ENCODE measurements at places on chromosomes 11 and 22.
A peak's percentile ranks its signal among the peaks of the same experiment; 100 is the strongest.

GRCh38 chr11:12901272-12901671, 107.8 kb upstream of the RASSF10 start:
- no peak for DNase-seq

- DNase-seq, result no peak
Measured at GRCh38 chr11:64352995-64353714, 5.8 kb upstream of the RPS6KA4 start.

DNA sequence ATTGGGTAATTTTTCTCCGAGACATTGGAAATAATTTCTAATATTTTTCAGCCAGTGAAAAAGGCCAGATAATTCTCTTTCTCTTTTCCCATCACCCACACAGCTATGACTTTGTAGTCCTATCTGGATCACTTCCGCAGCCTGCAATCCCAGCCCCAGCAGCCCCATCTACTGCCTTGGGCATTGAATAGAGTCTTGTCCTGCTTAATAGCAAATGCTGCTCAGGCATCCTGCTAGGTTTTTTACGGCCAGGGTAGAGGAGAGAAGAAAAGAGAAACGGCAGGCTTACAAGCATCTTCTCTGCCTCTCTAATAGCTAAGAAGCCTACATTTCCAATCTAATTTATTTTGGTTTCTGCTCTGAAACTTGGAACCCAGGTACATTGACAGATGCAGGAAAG, 154.3 kb upstream of the B3GAT1 start:
- DNase-seq, result no peak

GRCh38 chr11:133041928-133042882, 490.1 kb downstream of the OPCML start:
- DNase-seq, result no peak

GRCh38 chr22:50526108-50526833, 873 bp upstream of the SCO2 start:
- peak; percentile 88 for DNase-seq

GRCh38 chr11:134332189-134332631, 422 bp downstream of the GLB1L2 start:
- no peak for DNase-seq

GRCh38 chr11:65810046-65810868, 23.4 kb downstream of the OVOL1 start:
- DNase-seq, result no peak

DNA sequence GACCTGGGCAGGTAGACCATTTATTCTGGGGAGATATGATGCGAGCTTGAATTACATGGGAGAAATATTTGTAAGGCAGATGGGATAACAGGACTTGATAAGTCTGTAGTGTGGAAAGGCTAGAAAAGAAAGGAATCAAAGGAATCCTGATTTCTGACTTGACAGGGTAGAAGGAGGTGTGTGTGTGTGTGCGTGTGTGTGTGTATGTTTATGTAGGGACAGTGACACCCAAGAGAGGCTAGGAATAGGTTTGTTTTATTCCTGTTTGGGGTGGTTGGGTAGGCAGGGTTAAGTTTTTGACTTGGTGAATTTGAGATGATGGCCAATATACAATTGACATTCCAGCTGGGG, 390 bp upstream of the HTATIP2 start:
- DNase-seq, result no peak

GRCh38 chr11:119322360-119322739, 5.4 kb upstream of the MCAM start:
- DNase-seq, result no peak

- DNase-seq, result peak; percentile 67
Measured at GRCh38 chr11:93054881-93055280, 85.4 kb downstream of the MTNR1B start.

DNA sequence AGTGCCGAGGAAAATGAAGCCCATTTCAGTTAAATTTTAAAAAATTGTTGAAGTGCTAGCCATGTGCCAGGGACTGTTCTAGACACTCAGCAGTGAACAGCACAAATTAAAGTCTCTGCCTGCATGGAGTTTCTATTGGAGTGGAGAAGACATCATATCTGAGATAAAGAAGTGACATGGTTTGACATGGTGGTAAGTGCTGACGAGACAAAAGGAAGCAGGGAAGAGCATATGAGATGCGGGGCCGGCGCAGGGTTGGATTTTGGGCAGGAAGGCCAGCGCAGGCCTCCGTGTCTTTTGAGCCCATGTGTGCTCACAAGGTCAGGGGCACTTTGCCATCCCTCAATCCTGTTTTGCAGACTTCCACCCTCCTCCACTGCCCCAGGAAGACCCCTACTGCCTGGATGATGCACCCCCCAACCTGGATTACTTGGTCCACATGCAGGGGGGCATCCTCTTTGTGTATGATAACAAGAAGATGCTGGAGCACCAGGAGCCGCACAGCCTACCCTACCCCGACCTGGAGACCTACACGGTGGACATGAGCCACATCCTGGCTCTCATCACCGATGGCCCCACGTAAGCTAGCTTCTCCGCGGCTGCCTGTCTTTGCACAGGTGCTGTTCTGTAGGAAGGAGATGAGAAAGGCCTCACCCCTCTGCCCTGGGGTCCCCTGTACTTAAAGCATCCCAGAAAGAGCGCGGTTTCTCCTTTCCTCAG, 29.6 kb downstream of the AMPD3 start:
- DNase-seq, result no peak

DNA sequence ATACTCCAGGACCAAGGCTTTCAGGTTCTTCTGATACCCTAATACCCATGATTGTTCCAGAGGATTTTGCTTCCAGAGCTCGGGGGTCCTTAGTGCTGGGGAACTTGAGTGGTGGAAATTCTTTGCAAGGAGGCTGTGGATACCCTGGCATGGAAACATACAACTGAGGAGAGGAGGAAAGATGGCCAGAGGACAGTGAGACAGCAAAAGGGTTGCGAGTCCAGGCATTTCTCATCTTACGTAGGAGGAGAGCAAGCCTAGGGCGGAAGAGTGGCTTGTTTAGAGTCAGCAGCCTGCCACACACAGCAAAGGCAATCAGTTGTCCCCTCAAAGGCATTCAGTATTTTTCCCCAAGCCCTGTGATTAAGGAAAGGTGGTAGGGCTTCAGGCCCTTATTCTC, 73.5 kb downstream of the ADM start:
- no peak for DNase-seq

- no peak for DNase-seq
Measured at GRCh38 chr11:46719048-46719542, at the start of gene F2. Gene F2 (plus strand): TSS chr11:46719213. CDS start chr11:46719236, 23 bp downstream.

DNA sequence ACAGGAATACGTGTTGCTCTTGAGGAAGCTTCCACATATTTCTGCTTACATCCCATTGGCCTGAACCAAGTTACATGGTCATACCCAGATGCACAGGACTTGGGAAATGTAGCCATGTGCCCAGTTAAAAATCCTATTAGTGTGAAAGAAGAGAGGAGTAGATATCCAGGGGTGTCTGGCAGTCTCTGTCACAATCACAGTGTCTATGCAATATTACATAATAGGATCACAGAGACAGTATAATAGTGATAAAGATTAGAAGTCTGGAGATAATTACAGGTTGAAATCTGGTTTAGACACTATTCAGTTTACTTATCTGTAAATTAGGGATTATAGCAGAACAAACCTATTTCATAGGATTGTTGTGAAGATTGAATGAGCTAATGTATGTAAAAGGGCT, 62.6 kb upstream of the SLC6A5 start:
- no peak for DNase-seq
